ENCODE measurements at places on chromosomes 5 and 9.

- DNase-seq: peak; percentile 56
These were observed 608 bp downstream of the ELOVL7 start for GRCh38 chr5:60843386-60843935.

DNA sequence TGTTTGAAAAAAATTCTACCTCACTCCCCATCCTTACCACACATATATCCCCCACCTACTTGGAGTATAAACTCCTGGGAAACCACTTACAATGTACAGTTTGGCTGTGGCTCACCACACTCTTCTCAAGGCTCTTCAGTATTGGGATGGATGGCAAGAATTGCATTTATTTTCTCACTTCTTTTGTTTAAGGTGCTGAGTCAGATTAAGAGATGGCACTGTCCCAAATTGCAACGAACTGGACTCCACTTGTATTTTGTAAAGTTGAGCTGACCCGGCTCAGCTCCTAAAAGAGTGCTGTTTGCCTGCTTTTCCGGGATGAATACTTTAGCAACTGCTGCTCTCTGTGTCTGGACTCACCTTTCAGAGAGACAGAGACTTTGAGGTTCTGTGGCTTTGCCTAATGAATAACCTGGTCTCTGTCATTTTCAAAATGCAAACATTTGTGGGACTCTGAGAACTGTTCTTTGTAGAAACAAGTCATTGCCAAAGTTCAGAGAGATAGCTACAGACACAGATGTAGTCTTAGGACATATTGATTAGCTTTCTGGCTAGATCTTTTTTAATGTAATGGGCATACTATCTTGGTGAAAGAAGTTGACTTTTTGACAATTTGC is 42.2 kb downstream of the PPP2R2B start:
- DNase-seq: no peak

DNA sequence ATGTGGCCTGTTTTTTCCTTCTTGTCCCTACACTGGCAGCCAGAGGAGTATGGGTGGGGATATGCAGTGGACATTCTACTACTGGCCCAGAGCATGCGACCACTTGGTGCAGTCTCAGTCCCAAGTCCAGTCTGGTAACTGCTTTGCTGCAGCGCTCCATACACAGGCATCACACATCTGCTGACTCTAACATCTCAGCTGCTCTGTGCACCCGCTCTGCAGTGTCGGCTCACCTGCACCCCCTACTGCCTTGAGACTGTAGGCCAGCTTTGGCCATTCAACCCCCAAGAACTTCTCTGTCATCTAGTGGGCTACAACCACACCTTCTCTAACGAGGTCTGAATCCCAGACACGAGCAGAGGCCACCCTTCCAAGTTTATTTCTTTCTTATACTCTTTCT is 46.4 kb upstream of the SLCO6A1 start:
- DNase-seq: no peak

DNA sequence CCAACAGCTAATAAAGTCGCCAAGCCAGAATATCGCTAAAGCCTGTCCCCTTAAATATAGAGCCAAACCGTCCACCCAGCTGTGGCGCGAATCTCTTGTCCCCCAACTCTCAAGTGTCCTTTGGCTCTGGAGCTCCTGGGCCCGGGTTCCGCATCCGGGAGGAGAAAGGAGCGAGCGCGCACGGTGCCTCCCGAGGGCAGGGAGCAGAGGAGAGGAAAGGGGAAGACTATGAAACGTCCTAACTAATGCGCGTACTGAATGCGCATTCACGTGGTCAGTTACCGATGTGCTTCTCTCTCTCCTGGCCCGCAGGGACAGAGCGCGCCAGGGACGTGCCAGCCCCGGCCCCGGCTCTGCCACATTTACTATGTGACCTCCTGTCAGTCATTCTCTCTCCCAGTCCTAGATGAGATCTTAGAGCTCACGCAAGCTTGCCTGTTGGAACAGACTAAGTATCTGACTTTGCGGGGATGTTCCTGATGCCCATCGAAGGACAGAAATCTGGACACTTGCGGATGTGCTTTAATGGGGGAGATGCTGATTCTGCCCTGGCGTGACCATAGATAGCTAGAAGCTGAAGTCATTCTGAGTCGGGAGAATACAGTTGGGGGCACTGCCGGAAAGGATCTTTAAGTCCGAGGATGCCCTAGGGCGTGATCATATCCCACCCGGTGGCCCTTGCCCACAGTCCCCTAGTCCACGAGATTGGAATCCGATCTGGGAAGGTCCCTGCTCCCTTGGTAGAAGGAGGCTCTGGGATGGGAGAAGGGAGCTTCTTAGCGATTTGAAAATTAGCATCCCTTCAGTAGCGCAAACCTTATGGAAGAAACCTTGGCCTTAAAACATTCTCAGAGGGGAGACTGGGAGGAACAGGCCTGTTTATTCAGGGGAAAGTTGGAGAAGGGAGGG is 5.7 kb upstream of the EBF1 start:
- DNase-seq: no peak

All from GM20000 (cell line).